T-helper 2 cell treated with Interferon-gamma antibody and Interleukin-4, amounts not matched to agents 100 ng/mL and 5 ng/mL, for 36 hours (primary cell): ENCODE measurements at places on chromosomes 7 and 10. TPM values are rescaled to one million over a fixed set of nuclear protein-coding genes. Genes with fewer than 3 reads are reported as not detected.

The SLC35B4 gene
- 19.5 and 19.6 TPM in 2 replicates for total RNA-seq

The RBM20 gene
- 0.07 and 0.09 TPM in 2 replicates for total RNA-seq

The TAS2R41 gene
- not detected in 2 replicates for total RNA-seq

The EVX1 gene
- not detected in 2 replicates for total RNA-seq

The SLC16A12 gene
- 0.02 TPM in 1 of 2 replicates, not detected in the other for total RNA-seq

The SNCG gene
- total RNA-seq: not detected in 2 replicates

The ASIC3 gene
- 6.0 and 6.6 TPM in 2 replicates for total RNA-seq

The DEPP1 gene
- 1.7 TPM in 2 replicates for total RNA-seq

The PLXNA4 gene
- 10.6 and 13.3 TPM in 2 replicates for total RNA-seq

The LRRD1 gene
- total RNA-seq: 0.11 TPM in 1 of 2 replicates, not detected in the other

The HGF gene
- not detected in 2 replicates for total RNA-seq

The SLC29A3 gene
- 4.3 and 4.5 TPM in 2 replicates for total RNA-seq

The NPC1L1 gene
- not detected in 2 replicates for total RNA-seq

The UPK3B gene
- total RNA-seq: 1.1 and 1.2 TPM in 2 replicates

The DPP6 gene
- not detected in 2 replicates for total RNA-seq

The NPFFR1 gene
- total RNA-seq: not detected in 2 replicates

The NRP1 gene
- total RNA-seq: 2.4 and 2.8 TPM in 2 replicates

The APBB1IP gene
- total RNA-seq: 66.2 and 67.2 TPM in 2 replicates

The UROS gene
- total RNA-seq: 49.7 and 51.8 TPM in 2 replicates

The LHFPL3 gene
- total RNA-seq: not detected in 2 replicates

The CPA2 gene
- not detected in 2 replicates for total RNA-seq

The FAM24B gene
- 16.5 and 18.8 TPM in 2 replicates for total RNA-seq

The CASD1 gene
- total RNA-seq: 12.5 and 17.1 TPM in 2 replicates

The PRKAR2B gene
- total RNA-seq: 0.25 TPM in 2 replicates

The AKR1B15 gene
- total RNA-seq: not detected in 2 replicates

The ADK gene
- 41.9 and 42.7 TPM in 2 replicates for total RNA-seq

The CTAGE4 gene
- 2.3 and 2.4 TPM in 2 replicates for total RNA-seq

The ITPRID1 gene
- total RNA-seq: not detected in 2 replicates

The FGL2 gene
- 3.8 and 5.2 TPM in 2 replicates for total RNA-seq

The ADIRF gene
- not detected in 2 replicates for total RNA-seq

The RASSF4 gene
- 0.23 and 0.30 TPM in 2 replicates for total RNA-seq

The SLC18A2 gene
- total RNA-seq: 0.09 TPM in 1 of 2 replicates, not detected in the other

The GRM3 gene
- not detected in 2 replicates for total RNA-seq

The ELN gene
- not detected in 2 replicates for total RNA-seq

The MSMB gene
- not detected in 2 replicates for total RNA-seq

The LIPN gene
- total RNA-seq: not detected in 2 replicates

The CUX1 gene
- total RNA-seq: 33.3 and 33.4 TPM in 2 replicates

The HILPDA gene
- total RNA-seq: 17.1 and 17.8 TPM in 2 replicates

The ANKRD1 gene
- total RNA-seq: not detected in 2 replicates

The RNF32 gene
- 3.9 and 4.8 TPM in 2 replicates for total RNA-seq

The ZNF804B gene
- total RNA-seq: not detected in 2 replicates

The SMKR1 gene
- total RNA-seq: 7.6 and 7.8 TPM in 2 replicates

The CRHR2 gene
- not detected in 2 replicates for total RNA-seq

The TMEM176A gene
- total RNA-seq: not detected in 2 replicates

The WNT2 gene
- not detected in 2 replicates for total RNA-seq
